Hair follicle dermal papilla cell (primary cell): ENCODE measurements at places on chromosomes 4 and X. TPM values are rescaled to one million over a fixed set of nuclear protein-coding genes. Genes with fewer than 3 reads are reported as not detected.

Gene EPGN
- 0.49 TPM in 1 of 2 replicates, not detected in the other for total RNA-seq

Gene RNF150
- total RNA-seq: 19.1 and 20.8 TPM in 2 replicates

Gene MTNR1A
- total RNA-seq: 0.32 TPM in 1 of 2 replicates, not detected in the other

Gene CSN2
- not detected in 2 replicates for total RNA-seq

Gene FREM3
- under 0.01 TPM in 1 of 2 replicates, not detected in the other for total RNA-seq

Gene RNF212
- 1.6 and 3.4 TPM in 2 replicates for total RNA-seq

Gene TRIML2
- total RNA-seq: not detected in 2 replicates

Gene SCLT1
- 11.2 and 19.8 TPM in 2 replicates for total RNA-seq

Gene FABP2
- total RNA-seq: not detected in 2 replicates

Gene MAGED4
- total RNA-seq: 38.1 and 57.8 TPM in 2 replicates

Gene FAM53A
- 3.7 and 4.0 TPM in 2 replicates for total RNA-seq

Gene DCAF12L1
- not detected in 2 replicates for total RNA-seq

Gene UCHL1
- 136 and 241 TPM in 2 replicates for total RNA-seq

Gene SCML1
- total RNA-seq: 11.2 and 11.7 TPM in 2 replicates

Gene CYBB
- not detected in 2 replicates for total RNA-seq

Gene CPEB2
- total RNA-seq: 16.2 and 18.0 TPM in 2 replicates

Gene HSFX1
- total RNA-seq: 0.97 and 1.3 TPM in 2 replicates

Gene UCP1
- total RNA-seq: not detected in 2 replicates

Gene FGB
- total RNA-seq: not detected in 2 replicates

Gene CLIC2
- 5.1 and 7.8 TPM in 2 replicates for total RNA-seq

Gene PCDH11X
- total RNA-seq: under 0.01 TPM in 1 of 2 replicates, not detected in the other

Gene ADGRG4
- not detected in 2 replicates for total RNA-seq

Gene CNKSR2
- total RNA-seq: 4.3 and 6.2 TPM in 2 replicates

Gene AADAT
- total RNA-seq: 6.1 and 8.9 TPM in 2 replicates

Gene C4orf17
- not detected in 2 replicates for total RNA-seq

Gene LNX1
- total RNA-seq: 10.1 and 11.1 TPM in 2 replicates

Gene GJB1
- not detected in 2 replicates for total RNA-seq

Gene SLC9B2
- 20.4 and 24.7 TPM in 2 replicates for total RNA-seq

Gene TMEM150C
- total RNA-seq: 2.2 and 3.6 TPM in 2 replicates

Gene UGT2B7
- 0.36 TPM in 1 of 2 replicates, not detected in the other for total RNA-seq

Gene GRPR
- 4.3 and 16.9 TPM in 2 replicates for total RNA-seq

Gene TMEM187
- total RNA-seq: 7.0 and 7.3 TPM in 2 replicates

Gene PPP4R3C
- not detected in 2 replicates for total RNA-seq

Gene FAM236D
- not detected in 2 replicates for total RNA-seq

Gene ITGB1BP2
- total RNA-seq: 0.49 and 0.81 TPM in 2 replicates

Gene RS1
- total RNA-seq: not detected in 2 replicates

Gene CT45A2
- not detected in 2 replicates for total RNA-seq

Gene HOPX
- not detected in 2 replicates for total RNA-seq

Gene GRIA2
- not detected in 2 replicates for total RNA-seq

Gene SOWAHD
- 0.49 and 0.97 TPM in 2 replicates for total RNA-seq

Gene DUSP21
- not detected in 2 replicates for total RNA-seq

Gene CCDC149
- 19.7 and 23.7 TPM in 2 replicates for total RNA-seq

Gene SMR3B
- not detected in 2 replicates for total RNA-seq

Gene RASGEF1B
- 0.12 and 0.16 TPM in 2 replicates for total RNA-seq

Gene HSPA4L
- 4.3 and 4.9 TPM in 2 replicates for total RNA-seq

Gene CLCN4
- 5.0 and 5.7 TPM in 2 replicates for total RNA-seq

Gene DACH2
- not detected in 2 replicates for total RNA-seq

Gene NEXMIF
- under 0.01 TPM in 1 of 2 replicates, not detected in the other for total RNA-seq

Gene ZFYVE28
- 8.3 and 17.0 TPM in 2 replicates for total RNA-seq

Gene SLC49A3
- 4.4 and 8.5 TPM in 2 replicates for total RNA-seq

Gene AREG
- total RNA-seq: 0.32 and 0.49 TPM in 2 replicates

Gene TMEM156
- total RNA-seq: not detected in 2 replicates

Gene FGFR3
- 0.12 and 0.32 TPM in 2 replicates for total RNA-seq

Gene FOXR2
- not detected in 2 replicates for total RNA-seq

Gene SUPT20HL2
- total RNA-seq: not detected in 2 replicates
